ENCODE measurements at places on chromosomes 3 and 15.

GRCh38 chr3:37162501-37163245 lies 11.7 kb downstream of the LRRFIP2 start:
- no peak for DNase-seq

- no peak for DNase-seq
These were observed 394.1 kb upstream of the TBL1XR1 start for GRCh38 chr3:177591379-177591778.

DNA sequence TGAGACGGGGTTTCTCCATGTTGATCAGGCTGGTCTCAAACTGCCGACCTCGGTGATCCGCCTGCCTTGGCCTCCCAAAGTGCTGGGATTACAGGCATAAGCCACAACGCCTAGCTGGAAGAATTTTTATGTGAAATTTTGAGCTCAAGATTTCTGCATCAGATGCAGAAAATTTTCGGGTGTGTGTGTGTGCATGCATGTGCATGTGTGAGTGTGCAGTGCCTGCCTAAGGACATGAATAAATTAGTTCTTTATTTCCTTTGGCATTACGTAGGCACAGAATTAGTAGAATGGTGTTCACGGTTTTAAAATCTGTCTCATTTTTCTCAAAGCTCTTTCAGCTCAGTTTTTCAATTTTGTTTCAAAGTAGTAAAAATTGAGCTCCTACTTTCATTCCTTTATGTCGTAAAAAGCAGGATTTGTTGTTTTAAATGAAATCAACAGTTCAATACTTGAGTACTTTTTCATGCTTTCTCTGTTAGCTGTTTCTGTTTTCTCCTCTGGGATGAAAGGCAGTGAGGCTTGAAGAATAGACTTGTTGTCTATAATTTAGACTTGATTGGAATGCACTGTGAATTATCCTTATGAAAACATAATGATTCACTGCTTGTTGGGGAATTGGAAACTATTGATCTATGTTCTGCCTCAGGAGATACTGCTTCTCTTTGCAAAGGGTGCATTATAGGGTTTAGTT lies 23.3 kb upstream of the RAB11A start:
- DNase-seq, result no peak

GRCh38 chr3:58041826-58042324 lies 33.7 kb downstream of the FLNB start:
- DNase-seq, result no peak

DNA sequence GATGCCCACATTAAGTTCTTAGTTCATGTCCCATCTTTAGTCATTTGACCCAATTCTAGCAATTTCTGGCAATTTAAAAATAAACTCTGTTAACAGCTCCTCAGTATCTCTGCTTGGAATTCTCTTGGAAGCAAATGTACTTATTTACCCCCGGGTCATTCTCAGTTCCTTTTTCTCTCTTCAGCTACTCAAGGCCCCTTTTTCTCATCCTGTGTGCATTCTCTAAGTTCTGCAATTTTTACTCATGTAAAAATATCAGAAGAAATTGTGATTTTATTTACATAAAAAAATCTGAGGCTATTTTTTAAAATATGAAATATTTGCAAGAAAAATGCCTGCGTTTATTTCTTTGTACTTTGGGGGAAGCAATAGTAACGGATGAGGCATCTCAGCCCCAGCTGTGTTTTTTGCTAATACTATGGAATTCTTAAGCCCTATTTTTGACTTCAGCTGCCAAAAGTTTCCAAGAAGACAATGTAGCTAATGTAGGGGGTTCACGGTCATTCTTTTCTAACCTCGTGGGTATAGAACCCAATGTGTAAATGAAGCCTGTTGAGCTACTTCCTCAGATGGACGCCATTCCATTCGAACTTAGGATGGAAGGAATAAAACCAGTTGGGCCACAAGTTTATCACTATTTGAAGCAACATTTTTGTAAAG lies 20.0 kb downstream of the CERS3 start:
- DNase-seq, result no peak

- no peak for DNase-seq
These were observed 151.1 kb downstream of the OSBPL10 start for GRCh38 chr3:31829826-31830426.

- DNase-seq, result no peak
These were observed 53.1 kb upstream of the ADAMTS17 start for GRCh38 chr15:100394736-100395440.

GRCh38 chr3:186025161-186025560 lies 83.7 kb downstream of the ETV5 start:
- DNase-seq, result no peak

DNA sequence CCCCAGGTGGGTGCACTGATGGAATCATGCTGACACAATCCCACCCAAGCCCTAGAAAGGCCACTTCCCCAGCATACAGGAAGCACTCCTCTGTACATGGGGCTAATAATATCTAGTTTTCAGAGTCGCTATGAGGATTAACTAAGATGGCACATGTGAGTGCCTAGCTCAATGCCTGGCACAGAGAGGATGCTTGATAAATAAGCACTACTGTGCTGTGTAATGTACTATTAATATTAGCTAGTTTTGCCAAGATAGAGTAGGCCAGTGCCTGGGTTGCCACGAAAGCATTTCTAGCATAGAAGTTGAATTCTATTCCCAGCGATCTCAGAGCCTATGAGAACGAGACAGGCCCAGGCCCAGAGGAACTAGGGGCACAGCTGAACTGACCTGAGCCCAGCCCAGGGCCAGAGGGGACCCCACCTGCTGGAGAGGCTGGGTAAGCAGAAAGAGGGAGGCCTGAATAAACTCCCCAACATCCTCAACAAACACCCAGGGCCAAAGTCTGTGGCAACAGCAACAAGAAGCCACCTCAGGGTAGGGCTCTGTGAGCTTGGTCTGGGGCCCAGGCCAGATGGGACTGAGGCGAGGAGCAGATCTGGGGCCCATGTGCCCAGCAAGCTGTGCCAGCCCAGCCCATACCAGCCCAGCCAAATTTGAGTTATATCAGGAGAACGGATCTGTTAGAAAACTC lies 7.6 kb upstream of the SEMA7A start:
- DNase-seq, result no peak

GRCh38 chr3:157319672-157320071 lies 117.0 kb upstream of the PTX3 start:
- no peak for DNase-seq

DNA sequence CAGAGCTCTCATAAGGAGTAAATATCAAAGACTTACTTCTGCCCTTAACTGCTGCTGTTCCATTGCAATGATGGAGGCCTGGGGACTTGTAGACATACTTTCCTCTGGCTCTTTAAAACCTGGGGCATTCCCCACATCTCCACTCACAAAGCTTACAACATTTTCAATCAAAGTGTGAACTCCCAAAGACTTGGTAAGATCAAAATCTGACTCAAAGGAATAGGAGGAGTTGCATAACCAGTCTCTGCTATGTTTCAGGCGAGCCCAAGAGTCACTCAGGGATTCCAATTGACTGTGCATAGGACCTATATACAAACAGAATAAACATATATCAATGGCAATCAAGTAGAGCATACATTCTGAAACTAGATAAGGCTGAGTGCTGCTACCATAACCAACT lies 101.5 kb downstream of the FBXL22 start:
- no peak for DNase-seq

GRCh38 chr3:171956705-171957104 lies 82.7 kb upstream of the FNDC3B start:
- no peak for DNase-seq

GRCh38 chr15:43317566-43318184 lies 12.7 kb downstream of the LCMT2 start:
- DNase-seq, result no peak

GRCh38 chr3:170643831-170644230 lies 58.0 kb upstream of the SLC7A14 start:
- DNase-seq, result no peak

DNA sequence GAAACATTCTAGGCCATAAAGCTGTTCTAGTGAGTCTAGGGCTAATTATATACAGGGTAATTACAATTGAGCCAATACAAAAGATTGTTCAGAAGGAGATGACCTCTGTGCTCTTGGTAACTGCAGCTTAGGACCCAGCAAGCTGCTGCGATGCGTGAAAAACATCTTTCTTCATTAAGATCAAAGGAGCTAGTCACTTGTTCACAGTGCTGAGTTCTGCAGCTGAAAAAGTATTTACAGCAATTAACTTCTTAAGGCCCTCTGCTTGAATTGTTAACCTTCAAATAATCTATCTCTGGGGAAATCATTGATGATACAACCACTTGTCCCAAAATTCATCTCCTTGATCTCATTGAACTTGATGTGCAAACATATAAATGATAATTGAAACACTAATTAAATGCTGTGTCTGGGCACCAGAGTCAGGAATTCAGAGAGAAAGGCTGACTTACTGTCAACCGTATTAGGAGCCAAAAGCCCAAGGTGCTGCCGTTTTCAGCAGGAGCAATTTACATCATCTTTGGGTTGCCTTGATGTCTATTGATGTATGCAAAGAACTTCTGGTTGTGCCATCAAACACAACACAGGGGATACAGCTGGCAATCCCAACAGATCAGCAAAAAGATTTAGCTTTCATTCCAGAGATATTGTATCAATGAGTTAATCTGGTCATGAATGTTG lies 213.0 kb downstream of the NECTIN3 start:
- no peak for DNase-seq

DNA sequence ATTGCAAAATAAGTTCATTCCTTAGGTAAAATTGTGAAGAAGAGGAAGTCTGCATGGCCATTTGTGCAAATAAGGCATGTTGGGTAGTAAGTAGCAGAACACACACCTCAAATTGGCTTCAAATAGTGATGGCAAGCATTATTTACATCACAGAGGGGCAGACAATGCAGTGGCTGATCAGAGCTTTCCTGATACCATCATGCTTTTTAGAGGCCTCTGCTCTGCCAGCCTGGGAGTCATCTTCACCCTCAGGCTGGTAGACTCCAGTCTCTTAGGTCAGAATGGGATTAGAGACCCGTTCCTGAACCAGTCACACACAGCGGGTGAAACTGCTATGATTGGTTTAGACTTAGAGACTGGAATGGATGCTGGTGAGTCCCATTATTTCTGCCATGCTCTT lies 396.0 kb upstream of the MCTP2 start:
- DNase-seq, result no peak

GRCh38 chr3:118292841-118293240 lies 741.8 kb downstream of the IGSF11 start:
- DNase-seq, result no peak

GRCh38 chr3:182133752-182134151 lies 422.0 kb downstream of the SOX2 start:
- no peak for DNase-seq

DNA sequence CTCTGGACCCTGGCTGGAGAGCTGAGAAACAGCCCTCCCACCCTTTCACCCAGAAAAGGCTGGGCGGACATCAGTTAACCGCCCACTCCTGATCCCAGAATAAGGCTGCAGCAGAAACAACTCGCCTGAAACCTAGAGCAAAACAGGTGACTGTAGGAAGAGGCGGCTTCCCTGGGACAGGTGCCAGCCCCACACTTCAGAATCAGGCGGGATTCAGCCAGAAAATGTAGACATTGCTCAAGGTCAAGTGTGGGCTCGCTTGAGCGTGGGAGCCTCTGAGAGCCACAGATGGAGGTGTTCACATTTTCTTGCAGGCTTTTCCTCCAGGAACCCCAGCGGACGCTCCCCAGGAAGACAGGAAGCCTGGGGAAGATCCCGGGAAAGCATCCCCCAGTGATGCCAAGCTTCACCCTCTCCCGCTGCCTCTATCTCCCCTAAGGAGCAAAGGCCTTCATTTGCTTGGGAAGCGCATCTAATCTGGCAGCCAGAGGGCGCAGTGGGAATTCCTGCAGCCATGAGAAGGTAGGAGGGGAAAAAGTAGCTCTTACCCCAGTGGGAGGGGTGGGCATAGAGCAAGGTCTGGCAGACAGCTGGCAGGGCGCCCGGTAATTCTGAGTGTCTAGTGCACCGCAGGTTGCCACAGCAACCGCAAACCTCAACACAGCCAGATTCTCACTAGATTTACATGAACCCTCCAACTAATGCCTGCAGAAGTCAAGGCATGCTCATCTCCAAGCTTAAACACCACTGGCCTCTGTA lies 77.7 kb downstream of the OCA2 start:
- no peak for DNase-seq

- DNase-seq, result peak; percentile 39
These were observed 15.2 kb downstream of the LDHAL6B start for GRCh38 chr15:59221511-59222505.

- DNase-seq, result no peak
These were observed 124.6 kb downstream of the CD47 start for GRCh38 chr3:107966276-107966675.

- DNase-seq, result no peak
These were observed 16.9 kb upstream of the FAM81A start for GRCh38 chr15:59420986-59421618.

GRCh38 chr3:150462108-150462507 lies 54.0 kb downstream of the TSC22D2 start:
- DNase-seq, result no peak

DNA sequence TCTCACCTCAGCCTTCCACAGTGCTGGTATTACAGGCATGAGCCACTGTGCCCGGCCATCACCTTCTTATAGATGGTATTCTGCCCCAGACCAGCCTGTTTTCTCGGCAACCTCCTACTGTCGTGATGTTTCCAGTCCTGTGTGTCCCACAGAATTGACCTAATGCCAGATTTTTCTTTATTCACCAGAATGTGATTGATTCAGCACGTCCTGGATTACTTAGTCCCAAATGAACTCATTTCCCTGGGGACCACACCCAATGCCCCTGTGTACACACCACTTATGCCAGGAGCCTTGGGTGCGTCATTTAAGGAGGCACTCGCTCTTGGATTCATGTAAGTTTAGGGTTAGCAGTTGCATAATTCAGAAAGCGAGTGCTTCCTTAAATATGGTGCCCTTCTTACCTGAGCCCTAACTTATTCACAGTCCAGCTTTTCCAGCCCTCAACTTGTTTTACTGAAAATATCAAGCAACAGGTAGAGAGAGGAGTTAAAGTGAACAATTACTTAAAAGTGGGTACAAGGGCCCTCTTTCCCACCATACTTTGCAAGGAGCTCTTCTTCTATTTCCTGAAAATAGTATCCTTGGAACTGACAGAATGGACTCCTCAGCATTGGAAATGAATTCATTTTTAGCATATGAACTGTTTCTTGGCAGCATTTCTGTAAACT lies 64.6 kb upstream of the UBE2E1 start:
- DNase-seq, result no peak

DNA sequence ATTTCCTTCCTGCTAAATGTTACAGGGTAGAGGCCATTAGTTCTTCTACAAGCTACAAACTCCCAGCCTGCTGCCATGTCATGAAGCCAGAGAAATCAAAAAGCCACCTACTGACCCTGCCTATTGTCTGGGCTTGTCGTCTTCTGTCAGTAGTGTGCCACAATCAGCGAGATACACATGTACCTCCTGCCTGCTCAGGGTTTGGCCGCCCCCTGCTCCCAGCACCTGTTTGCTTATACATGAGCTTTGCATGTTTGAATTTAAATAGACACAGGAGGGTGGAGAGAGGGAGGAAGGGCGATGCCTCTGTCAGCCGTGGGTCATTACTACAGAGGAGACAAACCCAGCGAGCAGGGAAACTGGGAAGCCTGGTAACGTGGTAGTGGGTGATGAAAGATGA lies 106.1 kb downstream of the ROBO2 start:
- no peak for DNase-seq

- DNase-seq, result no peak
These were observed 3.5 kb downstream of the CSK start for GRCh38 chr15:74785194-74786032.

- no peak for DNase-seq
These were observed 45.5 kb downstream of the NBEAL2 start for GRCh38 chr3:47024932-47025331.

- no peak for DNase-seq
These were observed 2.5 kb upstream of the DPH6 start for GRCh38 chr15:35548435-35548834.

Data from AG09319 (cell line).